ENCODE measurements at places on chromosomes 16 and 17.

- no peak for DNase-seq
Observed at GRCh38 chr17:258906-259305, 77.5 kb upstream of the DOC2B start.

DNA sequence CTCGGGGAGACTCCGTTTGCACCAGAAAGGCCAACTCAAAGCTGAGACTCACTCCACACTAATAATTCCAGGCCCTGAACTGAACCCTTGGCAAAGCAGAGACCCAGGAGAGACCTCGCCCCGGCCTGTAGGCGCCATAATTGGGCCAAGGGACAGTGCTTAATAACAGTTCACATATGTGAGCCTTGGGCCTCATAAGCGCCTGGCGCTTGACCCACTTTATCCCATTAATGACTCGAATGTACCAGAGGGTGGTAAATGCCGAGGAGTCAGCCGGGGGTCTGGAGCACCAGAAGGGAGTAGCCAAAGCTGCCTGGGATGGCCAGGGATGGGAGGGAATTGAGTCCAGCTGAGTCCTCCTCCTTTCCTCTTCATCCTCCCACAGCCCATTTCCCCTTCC, 24.6 kb downstream of the SLC6A4 start:
- no peak for DNase-seq

- no peak for DNase-seq
Observed at GRCh38 chr17:74453665-74454196, 12.7 kb upstream of the CD300A start.

- DNase-seq, result no peak
Observed at GRCh38 chr16:12546918-12547607, 256.6 kb downstream of the CPPED1 start.

- no peak for DNase-seq
Observed at GRCh38 chr16:4534151-4534790, 4.3 kb downstream of the CDIP1 start.

DNA sequence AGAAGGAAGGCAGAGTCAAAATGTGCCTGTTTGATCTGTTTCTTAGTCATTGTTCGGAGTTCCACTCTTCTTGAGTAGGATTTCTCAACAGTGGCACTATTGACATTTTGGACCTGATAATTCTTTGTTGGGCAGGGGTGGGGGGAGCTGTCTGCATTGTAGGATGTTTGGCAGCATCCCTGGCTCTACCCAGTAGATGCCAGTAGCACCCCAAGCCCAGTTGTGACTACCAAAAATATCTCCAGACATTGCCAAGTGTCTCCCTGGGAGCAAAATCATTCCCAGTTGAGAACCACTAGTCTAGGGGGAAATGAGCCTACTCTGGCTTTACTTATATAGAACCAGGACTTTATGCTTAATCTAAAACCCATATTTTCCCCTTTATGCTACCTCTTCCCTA, 1.1 kb upstream of the GFOD2 start:
- no peak for DNase-seq

- no peak for DNase-seq
Observed at GRCh38 chr17:17552351-17553216, 38.9 kb downstream of the PEMT start.

GRCh38 chr16:86307514-86307903, 202.8 kb upstream of the FOXF1 start:
- DNase-seq, result no peak

DNA sequence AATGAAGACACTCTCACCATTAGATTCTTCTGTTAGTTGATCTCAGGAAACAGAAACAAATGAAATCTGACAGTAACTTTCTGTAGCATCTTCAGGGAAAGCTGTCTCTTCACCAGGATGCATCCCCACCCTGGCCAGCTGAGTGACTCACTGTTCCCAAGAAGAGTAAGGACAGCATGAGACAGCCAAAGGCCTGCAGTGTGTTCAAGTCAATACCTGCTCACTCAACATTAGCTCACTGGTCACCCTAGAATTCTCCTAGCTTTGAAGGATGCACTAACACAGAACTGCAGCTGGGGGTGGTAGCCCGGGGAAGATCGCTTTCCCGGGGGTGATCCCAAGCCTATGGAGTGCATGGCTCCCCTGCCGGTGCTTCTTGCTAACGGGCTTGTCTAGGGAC, 28.2 kb upstream of the CLEC18B start:
- no peak for DNase-seq

GRCh38 chr17:82519971-82520903, 705 bp downstream of the FOXK2 start:
- DNase-seq, result peak; percentile 43

DNA sequence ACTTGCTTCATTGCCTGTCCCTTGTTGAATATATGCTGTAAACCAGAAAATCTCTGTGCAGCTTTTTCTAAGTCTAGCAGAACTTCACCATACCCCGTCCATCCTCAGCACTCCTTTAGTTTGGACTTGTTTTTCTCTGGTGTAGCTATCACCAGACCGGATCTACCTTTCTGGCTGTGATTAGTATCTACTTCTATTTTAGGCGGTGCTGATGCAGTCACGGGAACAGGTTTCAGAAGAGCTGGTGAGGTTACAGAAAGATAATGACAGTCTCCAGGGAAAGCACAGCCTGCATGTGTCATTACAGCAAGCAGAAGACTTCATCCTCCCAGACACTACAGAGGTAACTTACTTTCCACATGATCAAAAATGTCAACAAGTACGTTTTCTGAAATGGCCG, 46.4 kb downstream of the NUP88 start:
- no peak for DNase-seq

DNA sequence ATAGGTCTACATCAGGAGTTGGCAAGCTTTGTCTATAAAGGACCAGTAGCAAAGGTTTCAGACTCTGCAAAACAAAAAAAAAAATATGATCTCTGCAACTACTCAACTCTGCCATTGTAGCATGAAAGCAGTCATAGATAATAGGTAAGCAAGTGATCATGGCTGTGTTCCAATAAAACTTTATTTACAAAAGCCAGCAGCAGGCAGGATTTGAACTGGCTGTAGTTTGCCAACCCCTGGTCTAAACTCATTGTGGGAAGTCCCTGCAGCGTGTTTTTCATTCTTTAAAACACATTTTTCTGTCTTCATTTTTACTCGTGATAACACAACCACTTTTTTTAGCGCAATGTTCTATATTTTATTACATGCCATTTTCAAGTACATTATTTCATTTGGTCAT, 127.5 kb upstream of the COX10 start:
- DNase-seq, result no peak

Data from activated naive CD4-positive, alpha-beta T cell (primary cell).